SK-N-SH (cell line): ENCODE measurements at places on chromosomes 16 and 17.

GRCh38 chr17:78716814-78717393 is 65.2 kb downstream of the CYTH1 start:
- no peaks in the 10 kb centered on the region for H3K27me3 ChIP-seq
- H3K36me3 ChIP-seq, result no peaks in the 10 kb centered on the region
- peak overlapping the region; percentile 31 for H3K4me3 ChIP-seq
- H3K4me1 ChIP-seq, result peaks cover 28% of the 10 kb centered on the region
- DNase-seq, result peak; percentile 82
- H3K27ac ChIP-seq, result peak overlapping the region; percentile 98

DNA sequence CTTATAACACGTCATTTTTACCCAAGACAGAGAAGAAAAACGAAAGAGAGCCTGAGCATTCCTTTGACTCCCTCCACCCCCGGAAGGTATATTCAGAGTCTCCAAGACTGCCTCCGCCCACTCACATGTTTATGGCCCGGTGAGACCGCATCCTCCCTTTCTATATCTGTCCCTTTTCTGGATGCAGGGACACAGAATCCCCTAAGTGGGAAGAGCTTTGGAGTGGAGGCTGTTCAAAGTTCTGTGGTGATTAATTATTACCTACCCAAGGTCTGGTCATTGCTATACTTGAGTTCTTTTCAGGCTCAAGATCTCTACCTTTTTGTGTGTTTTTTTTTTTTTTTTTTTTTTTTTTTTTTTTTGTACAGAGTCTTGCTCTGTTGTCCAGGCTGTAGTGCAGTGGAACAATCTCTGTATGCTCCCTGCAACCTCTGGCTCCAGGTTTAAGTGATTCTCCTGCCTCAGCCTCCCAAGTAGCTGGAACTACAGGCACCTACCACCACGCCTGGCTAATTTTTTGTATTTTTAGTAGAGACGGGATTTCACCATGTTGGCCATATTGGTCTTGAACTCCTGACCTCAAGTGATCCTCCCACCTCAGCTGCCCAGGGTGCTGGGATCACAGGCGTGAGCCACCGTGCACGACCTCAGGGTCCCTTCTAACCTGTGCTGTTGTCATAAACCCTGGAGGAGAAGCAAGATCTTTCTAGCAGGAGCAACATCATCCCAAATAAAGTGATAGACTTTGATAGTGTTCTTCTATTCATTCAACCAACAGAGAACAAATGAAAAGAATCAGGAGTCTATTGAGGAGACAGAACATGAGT is 407.1 kb downstream of the WWOX start:
- DNase-seq, result no peak
- no peaks in the 10 kb centered on the region for H3K36me3 ChIP-seq
- no peaks in the 10 kb centered on the region for H3K4me1 ChIP-seq
- no peak overlapping the region for H3K4me3 ChIP-seq
- H3K27me3 ChIP-seq, result no peaks in the 10 kb centered on the region

- no peaks in the 10 kb centered on the region for H3K36me3 ChIP-seq
- no peak for DNase-seq
- H3K4me1 ChIP-seq, result no peaks in the 10 kb centered on the region
- H3K4me3 ChIP-seq, result no peak overlapping the region
- no peak overlapping the region for H3K27ac ChIP-seq
Measured at GRCh38 chr16:47175152-47175551, 31.4 kb upstream of the NETO2 start.

DNA sequence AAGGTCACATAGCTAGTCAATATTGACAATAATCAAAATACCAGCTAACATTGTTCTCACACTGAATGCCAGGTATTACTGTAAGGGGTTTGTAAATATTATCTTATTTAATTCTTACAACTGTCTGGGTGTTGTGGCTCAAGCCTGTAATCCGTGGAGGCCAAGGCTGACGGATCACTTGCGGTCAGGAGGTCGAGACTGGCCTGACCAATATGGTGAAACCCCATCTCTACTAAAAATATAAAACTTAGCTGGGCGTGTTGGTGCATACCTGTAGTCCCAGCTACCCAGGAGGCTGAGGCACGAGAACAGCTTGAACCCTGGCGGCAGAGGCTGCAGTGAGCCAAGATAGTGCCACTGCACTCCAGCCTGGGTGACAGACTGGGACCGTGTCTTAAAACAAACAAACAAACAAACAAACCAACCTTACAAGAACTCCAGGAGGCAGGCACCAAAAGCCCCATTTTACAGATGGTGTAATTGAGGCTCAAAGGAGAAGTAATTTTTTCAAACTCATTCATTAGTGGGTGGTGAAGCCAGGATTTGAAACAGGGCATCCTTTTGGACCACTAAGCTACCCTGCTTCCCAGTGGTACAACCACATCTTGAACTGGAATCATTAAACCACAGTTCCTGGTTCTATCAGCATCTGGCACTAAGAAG is 104.3 kb downstream of the XYLT1 start:
- no peak overlapping the region for H3K4me3 ChIP-seq
- H3K36me3 ChIP-seq, result no peaks in the 10 kb centered on the region
- no peak for DNase-seq
- H3K27ac ChIP-seq, result no peak overlapping the region

DNA sequence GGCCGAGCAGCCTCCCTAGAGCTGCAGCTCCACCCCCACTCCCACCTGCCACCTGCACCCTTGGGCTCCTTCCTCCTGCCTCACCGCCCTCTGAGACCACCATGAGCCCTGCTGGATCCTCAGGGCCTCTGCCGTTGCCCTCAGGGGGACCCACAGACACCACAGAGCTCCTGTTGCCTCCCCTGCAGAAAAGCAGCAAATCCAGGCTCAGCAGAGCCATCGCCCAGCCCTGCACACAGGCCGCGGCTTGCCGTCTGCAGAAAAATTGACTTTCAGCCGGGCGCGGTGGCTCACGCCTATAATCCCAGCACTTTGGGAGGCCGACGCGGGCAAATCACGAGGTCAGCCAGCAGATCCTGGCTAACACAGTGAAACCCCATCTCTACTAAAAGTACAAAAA is 7.0 kb upstream of the PPP1R27 start:
- no peak overlapping the region for H3K4me3 ChIP-seq
- no peak for DNase-seq
- peaks cover 27% of the 10 kb centered on the region for H3K36me3 ChIP-seq
- H3K27me3 ChIP-seq, result no peaks in the 10 kb centered on the region
- H3K4me1 ChIP-seq, result no peaks in the 10 kb centered on the region

DNA sequence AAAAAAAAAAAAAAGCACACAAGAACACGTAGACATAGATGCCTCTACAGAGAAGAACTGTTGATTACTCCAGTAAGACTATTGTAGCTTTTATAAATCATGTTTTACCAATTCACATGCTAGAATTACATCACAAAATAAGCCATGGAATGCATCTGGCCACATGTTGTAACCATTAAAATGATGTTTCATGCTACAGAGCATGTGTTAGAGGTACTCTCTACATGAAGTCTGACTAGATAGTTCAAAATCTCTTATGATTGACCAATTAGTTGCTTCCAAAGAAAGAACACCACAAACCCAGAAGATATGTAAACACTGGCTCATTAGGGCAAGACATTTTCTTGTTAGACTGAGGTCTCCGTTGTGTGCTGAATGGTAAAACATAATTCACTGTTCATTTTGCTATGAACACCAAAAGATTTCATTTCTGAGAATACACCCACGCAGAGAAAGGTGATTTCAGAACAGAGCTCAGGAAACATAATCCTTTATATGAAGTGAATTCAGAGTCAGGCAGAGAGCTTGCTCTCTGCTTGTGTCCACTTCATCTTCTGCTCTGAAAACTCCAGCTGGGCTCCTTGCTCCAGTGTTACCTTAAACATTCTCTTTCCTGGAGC is 411.4 kb upstream of the SOX9 start:
- no peaks in the 10 kb centered on the region for H3K27me3 ChIP-seq
- H3K4me1 ChIP-seq, result peaks cover 5% of the 10 kb centered on the region; the same call in 1 of the 2 replicates
- no peak overlapping the region for H3K4me3 ChIP-seq
- H3K27ac ChIP-seq, result peak overlapping the region; percentile 45
- no peak for DNase-seq

DNA sequence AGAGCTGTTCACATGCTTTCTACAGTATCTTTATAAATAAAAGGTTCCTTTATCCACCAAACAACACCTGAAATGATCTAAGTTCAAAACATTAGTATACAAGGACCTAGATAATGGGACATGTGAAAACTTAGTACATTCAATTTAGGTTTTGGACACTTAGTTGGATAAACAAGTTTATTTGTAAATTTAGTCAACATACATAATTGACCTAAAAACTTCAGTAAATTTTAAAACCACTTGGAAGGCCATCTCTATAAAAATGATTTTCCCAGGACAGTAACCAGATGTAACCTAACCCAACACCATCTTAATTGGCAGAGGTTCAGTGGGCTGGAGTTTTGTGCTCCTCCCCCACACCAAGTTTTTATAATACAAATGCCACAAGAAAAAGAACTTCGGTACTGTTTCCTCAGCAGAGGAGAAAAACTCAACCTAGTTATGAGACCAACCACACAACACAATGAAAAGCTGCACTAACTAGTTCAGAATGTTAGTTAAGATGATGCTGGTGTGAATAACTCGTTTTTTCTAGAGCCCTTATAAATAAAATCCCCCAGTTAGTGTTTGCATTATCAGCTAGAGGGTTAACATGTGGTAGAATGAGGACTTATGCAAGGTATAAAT is 7.2 kb upstream of the UNK start:
- peaks cover 31% of the 10 kb centered on the region for H3K36me3 ChIP-seq
- no peaks in the 10 kb centered on the region for H3K27me3 ChIP-seq
- H3K4me1 ChIP-seq, result peaks cover 16% of the 10 kb centered on the region
- no peak overlapping the region for H3K27ac ChIP-seq
- DNase-seq, result no peak
- peak overlapping the region; percentile 90 for H3K4me3 ChIP-seq

DNA sequence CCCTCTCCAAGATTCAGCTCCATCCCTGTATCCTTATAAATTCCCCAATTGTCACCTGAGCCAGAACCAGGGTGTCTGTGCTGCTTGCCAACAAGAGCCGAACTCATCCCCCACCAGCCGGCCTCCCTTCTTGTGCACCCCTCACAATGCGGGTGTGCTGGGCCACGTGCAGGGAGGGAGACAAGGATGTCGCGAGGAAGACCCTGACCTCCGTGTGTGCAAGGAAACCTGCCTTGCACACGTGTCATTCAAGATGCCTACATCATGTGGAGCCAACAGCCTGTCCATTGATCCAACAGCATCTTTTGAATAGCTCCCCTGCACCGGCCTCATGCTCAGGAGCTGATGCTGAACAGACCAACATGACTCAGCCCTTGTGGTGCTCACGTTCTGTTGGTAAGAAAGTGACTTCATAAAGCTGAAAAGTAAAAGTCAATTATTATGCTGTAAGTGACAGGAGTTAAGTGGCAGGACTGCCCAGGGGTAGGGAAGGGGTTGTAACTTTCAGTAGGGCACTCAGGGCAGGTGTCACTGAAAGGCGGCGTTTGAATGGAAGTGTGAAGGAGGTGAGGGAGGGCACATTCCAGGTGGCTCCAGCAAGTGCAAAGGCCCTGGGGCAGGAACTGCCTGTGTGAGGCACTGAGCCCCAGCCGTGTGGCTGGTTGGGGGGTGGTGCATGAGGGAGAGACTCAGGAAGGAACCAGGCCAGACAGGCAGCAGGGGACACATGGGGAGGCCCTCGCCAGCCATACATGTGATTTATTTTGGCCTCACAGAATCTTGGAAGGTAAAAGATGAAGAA is 302.2 kb downstream of the FOXL1 start:
- peaks cover 76% of the 10 kb centered on the region for H3K27me3 ChIP-seq
- H3K27ac ChIP-seq, result no peak overlapping the region
- H3K36me3 ChIP-seq, result no peaks in the 10 kb centered on the region
- H3K4me3 ChIP-seq, result no peak overlapping the region

DNA sequence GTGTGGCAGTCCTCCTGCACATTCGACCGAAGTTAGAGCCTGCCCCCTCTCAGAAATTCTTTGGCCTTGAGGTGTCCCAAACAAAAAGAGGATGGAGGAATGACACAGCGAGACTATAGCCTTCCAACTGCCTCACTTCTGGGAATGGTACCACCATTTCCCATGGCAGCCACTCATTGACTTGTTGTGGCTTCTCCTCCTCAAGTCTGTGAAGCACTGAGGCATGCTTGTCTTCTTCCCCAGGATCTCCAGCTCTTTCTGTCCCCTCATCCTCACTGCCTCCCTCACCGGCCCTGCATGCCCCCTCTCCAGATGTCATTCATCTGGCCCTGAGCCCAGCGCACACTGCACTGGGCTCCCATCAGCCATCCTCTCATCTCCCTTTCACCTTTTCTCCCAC is 43.7 kb upstream of the DNAH9 start:
- no peak for DNase-seq
- H3K4me3 ChIP-seq, result no peak overlapping the region
- no peak overlapping the region for H3K27ac ChIP-seq
- H3K27me3 ChIP-seq, result no peaks in the 10 kb centered on the region
- H3K36me3 ChIP-seq, result no peaks in the 10 kb centered on the region

GRCh38 chr17:31806921-31807320 is 52.1 kb downstream of the COPRS start:
- no peaks in the 10 kb centered on the region for H3K27me3 ChIP-seq
- no peaks in the 10 kb centered on the region for H3K36me3 ChIP-seq
- no peak for DNase-seq
- H3K4me3 ChIP-seq, result no peak overlapping the region
- no peak overlapping the region for H3K27ac ChIP-seq

DNA sequence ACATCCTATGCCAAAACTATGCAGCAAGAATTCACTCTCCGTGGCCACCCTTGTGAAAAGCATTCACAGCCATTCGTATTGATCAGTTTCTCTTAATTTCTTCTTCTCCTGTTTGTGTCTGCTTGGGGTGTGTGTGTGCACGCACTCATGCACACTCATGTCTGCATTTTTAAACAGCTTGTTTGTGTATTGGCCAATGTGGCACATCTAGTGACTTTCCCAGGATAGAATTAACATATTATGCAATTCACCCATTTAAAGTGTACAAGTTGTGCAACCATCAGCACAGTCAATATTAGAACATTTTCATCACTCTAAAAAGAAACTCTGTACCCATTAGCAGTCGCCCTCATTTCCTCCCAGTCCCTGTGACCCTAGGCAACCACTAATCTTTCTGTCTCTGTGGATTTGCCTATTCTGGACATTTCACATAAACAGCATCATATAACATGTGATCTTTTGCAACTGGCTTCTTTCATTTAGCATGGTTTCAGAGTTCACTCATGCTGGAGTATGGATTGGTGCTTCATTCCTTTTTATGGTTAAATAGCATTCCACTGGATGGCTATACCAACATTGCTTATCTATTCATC is 20.1 kb downstream of the IRX3 start:
- H3K4me1 ChIP-seq, result no peaks in the 10 kb centered on the region
- H3K36me3 ChIP-seq, result no peaks in the 10 kb centered on the region
- H3K27ac ChIP-seq, result no peak overlapping the region
- no peak overlapping the region for H3K4me3 ChIP-seq
- no peak for DNase-seq
